Liver (tissue), 10 donors: ENCODE measurements at places on chromosomes 2 and 18.

- no peak for DNase-seq
Observed at GRCh38 chr2:28101892-28102291, 211.4 kb downstream of the BABAM2 start.

DNA sequence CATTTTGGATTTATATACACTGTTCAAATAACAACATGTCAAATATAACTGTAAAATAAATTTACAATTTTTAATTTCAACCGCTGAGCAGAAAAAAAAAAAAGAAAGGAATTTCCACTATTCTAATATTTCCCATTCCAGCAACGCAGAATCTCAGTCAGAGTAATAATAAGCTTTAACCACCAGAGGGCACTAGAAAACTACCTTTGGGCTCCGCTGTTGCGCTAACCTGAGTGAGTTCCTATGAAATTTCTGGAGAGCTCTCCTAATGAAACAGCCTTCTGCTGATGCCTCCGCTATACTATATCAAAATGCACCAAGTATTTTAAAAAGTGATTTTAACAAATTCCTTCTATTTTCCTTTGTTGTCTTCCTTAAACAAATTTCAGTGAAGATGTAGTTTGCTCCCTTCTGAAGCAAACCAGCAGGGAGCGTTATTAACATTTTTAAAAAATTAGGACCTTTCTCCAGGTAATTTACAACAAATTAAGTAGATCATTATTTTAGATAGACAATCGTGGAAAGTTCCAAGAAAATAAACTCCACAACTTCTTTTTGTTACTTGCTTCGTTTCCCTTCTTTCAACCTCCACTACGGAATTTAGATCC is 23.0 kb downstream of the ERMN start:
- DNase-seq, result no peak

GRCh38 chr2:241560162-241560882 is 1.8 kb downstream of the BOK start:
- no peak for DNase-seq

- no peak for DNase-seq
Observed at GRCh38 chr2:126372406-126372805, 283.6 kb upstream of the GYPC start.

DNA sequence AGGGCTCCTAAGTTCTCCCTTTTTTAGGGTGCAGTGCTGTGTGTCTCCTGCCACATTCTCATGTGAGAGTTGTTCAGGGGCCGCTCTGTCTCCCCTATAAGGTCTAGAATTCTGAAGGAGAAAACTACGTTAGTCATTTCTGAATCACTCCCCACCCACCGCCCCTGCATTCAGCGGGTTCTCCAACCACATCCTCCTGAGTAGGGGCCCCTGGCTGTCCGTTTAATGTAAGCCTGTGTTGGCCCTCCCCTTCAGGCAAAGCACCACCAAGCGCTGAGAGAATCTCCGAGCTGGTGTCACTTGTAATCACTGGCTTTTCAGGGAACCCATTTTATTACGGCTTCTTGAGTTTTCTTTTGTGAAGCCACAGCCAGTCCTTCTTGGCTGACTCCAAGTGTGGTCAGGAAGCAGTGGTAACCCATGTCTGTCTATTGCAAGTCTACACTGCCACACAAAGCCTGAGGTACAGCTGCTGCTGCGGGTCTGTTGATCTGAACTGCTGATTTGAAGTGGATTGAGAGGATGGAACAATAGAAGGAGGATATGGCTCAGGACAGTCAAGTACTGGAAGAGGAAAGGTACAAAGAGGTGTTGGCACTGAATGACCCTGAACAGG is 16.9 kb downstream of the LCT start:
- no peak for DNase-seq

DNA sequence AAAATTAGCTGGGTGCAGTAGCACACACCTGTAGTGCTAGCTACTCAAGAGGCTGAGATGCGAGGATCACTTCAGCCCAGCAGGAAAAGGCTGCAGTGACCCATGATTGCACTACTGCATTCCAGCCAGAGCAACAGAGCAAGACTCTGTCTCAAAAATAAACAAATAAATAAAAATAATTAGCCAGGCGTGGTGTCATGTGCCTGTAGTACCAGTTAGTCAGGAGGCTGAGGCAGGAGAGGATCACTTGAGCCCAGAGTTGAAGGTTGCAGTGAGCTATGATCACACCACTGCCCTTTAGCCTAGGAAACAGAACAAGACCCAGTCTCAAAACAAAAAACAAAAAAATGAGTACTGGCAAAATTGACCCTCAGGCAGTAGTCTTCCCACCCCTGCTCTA is 61.9 kb upstream of the PPP1CB start:
- DNase-seq, result no peak

GRCh38 chr2:176093145-176093897 is 800 bp downstream of the HOXD13 start:
- no peak for DNase-seq

- DNase-seq, result no peak
Observed at GRCh38 chr2:199195927-199196502, 261.7 kb downstream of the SATB2 start.

GRCh38 chr2:119711352-119711751 is 32.4 kb downstream of the TMEM177 start:
- no peak for DNase-seq

- DNase-seq, result peak; percentile 6
Observed at GRCh38 chr2:121036226-121036692, 248.7 kb downstream of the TFCP2L1 start.

GRCh38 chr18:3321133-3321812 is 59.3 kb downstream of the MYL12B start:
- DNase-seq, result no peak

DNA sequence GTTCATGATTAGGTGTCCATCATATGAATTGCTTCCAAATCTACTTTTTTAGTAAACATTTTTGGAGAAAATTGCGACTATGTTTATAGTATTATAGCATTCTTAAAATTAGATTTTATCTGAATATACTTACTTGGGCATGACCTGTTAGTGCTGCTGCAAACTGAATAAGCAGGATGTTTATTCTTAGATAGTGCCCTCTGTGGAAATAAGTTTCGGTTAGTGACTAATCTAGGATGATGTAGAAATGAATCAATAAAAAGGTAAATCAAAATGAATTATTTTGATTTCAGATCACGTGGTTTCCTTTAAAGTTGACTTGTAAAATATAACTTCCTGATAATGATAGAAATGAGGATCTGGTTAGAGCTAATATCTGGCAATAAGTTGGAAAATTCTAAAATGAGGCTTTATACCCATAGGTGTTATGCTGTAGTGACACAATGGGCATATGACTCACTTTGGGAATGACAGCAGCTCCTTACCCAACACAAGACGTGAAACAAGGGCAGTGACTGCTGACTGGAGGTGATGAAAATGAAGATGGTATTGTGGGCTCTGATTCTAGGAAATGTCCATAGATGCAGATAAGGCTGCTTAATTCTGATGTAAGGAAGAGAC is 165.8 kb upstream of the TCF4 start:
- no peak for DNase-seq

- no peak for DNase-seq
Observed at GRCh38 chr2:19120941-19121750, 237.3 kb downstream of the OSR1 start.

GRCh38 chr2:64485961-64486360 is 32.0 kb downstream of the LGALSL start:
- DNase-seq, result no peak

GRCh38 chr2:172333235-172333977 is 94.0 kb upstream of the ITGA6 start:
- DNase-seq, result no peak
